Stimulated activated CD8-positive, alpha-beta memory T cell treated with anti-CD3 and anti-CD28 coated beads, Interleukin-4, amount 100 ng/mL, for 4 hours (primary cell): ENCODE measurements at places on chromosomes 1 and 21.

GRCh38 chr1:14262637-14263036 is 335.8 kb upstream of the KAZN start:
- DNase-seq, result no peak

- no peak for DNase-seq
Observed at GRCh38 chr1:58739856-58740466, 40.1 kb upstream of the MYSM1 start.

DNA sequence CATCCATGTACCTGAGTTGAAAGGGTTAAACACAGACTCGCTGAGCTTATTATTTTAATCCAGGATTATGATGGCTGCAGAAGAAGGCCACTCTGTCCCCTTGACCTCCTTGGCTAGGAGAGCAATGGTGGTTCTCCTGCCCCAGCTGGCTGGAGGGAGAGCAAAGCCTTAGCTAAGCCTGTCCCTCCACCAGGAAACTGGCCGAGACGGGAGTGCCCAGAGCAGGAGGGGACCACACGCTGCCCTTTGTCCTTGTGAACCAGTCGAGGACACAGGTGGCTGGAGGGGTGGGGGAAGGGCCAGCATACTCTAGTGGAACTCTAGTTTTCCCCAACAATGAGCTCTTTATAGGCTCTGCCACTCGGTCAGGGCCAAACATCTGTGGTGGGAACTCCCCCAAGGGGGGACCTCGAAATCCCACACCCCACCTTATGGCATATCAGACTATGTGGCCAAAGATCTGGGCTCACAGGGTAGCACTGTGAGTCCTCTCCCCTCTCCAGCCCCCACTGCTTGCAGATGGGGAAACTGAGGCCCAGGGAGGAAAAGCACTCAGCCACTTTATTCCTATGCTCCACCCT is 12.9 kb downstream of the KIAA1614 start:
- DNase-seq, result no peak

DNA sequence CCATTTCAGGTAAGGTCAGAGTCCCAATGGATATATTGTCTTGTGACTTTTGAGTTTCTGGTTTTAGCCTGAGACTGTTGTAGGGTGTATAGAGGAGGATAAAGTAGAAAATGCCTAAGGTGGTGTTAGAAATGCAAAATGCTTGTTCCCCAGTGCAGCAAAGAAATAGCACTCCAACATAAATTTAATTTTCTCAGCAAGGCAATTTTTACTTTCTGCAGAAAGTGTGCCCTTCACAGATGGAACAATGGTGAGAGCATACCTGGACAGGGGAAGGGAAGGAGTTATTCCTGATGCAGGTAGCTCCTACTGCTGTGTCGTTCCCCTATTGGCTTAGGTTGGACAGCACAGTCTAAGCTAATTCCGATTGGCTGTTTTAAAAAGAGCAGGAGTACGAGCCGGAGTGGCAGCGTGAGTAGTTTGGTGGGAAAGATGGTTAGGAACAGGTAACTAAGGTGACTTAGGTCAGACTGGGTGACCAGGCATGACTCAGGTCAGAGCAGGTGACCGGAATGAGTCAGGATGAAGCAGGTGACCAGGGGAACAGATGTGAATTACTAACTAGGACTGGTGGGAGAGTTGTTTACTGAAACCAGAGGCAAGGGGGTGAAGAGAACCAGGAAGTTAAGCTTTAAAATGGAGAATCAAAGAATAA is 21.5 kb downstream of the SPATA45 start:
- no peak for DNase-seq

DNA sequence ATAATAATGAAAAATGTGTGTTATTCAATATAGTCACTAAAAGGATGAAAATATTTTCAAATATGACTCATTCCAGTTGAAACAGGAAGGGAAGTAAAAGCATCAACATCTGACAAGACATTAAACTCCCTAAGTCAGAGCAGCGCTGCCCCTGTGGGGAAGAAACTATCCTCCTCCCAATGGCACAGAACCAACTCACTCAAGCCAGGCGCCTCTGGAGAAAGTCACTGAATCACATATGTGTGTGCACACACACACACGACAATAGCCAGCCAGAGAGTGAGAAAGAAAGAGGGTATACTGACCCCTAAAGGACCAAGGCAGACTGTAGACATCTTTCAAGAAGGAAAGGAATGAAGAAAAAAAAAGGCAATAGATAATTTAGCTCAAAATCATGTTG is 126.9 kb downstream of the SETD4 start:
- DNase-seq, result no peak

DNA sequence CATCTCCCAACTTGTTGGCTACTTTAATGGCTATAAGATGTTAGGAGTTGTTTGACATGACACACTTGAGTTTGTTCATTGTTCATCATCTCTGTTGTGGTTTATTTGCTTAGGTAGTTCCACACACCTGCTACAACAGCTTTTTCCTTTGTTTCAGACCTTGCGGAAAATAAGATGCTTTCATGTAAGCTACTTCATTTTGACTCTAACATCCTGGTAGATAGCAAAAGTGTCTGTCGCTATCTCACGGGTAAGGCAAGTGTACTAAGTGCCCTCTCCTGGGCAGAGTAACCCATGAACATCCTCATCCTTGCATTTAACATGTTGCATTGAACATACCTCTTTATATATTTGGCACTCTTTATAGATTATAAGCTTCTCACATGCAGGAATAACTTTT is 1.6 kb upstream of the OR10T2 start:
- no peak for DNase-seq
